ENCODE measurements at places on chromosomes 5 and 9. TPM values are rescaled to one million over a fixed set of nuclear protein-coding genes. Genes with fewer than 3 reads are reported as not detected.

DNA sequence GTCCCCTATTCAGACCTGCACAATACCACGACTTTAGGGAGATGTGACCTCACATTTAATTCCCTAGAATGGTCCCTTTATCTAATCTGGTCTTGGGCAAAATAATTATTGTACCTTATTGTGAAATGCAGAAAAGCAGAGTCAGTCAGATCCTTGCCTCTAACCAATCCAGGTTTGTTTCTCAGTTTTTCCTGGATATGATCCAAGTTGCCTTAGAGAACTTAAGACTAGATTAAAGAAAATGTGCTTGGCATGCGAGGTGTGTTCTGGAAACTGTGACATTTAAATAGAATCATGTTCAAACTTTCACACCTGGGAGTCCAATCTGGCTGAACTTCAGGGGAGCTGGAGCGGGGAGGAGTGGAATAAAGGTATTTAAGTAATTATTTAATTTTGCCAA, 696.2 kb downstream of the DNAH5 start:
- no peak for DNase-seq

DNA sequence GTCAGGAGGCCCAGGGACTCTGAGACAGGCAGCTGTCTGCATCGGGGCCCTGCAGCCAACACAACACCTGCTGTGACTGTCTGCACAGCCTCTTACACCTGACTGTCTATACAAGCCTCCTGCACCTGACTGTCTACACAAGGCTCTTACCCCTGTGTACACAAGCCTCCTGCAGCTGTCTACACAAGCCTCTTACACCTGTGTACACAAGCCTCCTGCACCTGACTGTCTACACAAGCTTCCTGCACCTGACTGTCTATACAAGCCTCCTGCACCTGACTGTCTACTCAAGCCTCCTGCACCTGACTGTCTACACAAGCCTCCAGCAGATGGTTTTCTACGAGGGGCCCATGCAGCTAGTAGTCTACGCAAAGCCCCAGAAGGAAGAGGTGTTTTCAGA, 18.6 kb downstream of the IRX2 start:
- DNase-seq, result no peak

- no peak for DNase-seq
These were observed 21.9 kb downstream of the NIM1K start for GRCh38 chr5:43213951-43214350.

GRCh38 chr5:5437227-5438172, 15.0 kb downstream of the ICE1 start:
- no peak for DNase-seq

- DNase-seq, result peak; percentile 61
These were observed 26.5 kb downstream of the ELAVL2 start for GRCh38 chr9:23799521-23799920.

DNA sequence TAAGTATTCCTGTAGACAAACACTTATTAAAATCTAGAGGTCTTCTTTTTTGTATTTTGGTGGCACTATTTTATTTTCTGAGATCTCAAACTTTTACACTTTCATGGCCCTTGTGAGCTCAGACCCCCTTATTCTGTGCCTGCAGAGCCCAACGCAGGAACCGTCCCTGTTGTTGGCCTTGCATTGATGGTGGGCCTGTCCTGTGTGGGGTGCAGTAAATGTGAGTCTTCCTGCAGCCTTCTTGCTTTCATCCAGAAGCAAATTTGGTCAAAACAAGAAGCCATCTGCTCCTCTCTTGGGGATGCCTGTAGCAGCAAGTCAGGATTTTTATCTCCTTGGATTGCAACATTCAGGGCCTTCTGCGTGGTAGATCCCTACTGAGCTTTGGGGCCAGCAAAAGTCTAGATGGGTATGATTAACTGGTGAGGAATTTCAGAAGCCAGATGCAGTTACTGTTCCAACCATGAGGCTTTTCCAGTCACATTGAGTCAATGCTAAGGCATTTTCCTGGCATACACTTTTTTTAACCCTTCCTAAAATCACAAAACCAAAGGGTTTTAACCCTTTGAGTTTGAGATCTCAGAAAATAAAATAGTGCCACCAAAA, 31.7 kb downstream of the BASP1 start:
- DNase-seq, result no peak

DNA sequence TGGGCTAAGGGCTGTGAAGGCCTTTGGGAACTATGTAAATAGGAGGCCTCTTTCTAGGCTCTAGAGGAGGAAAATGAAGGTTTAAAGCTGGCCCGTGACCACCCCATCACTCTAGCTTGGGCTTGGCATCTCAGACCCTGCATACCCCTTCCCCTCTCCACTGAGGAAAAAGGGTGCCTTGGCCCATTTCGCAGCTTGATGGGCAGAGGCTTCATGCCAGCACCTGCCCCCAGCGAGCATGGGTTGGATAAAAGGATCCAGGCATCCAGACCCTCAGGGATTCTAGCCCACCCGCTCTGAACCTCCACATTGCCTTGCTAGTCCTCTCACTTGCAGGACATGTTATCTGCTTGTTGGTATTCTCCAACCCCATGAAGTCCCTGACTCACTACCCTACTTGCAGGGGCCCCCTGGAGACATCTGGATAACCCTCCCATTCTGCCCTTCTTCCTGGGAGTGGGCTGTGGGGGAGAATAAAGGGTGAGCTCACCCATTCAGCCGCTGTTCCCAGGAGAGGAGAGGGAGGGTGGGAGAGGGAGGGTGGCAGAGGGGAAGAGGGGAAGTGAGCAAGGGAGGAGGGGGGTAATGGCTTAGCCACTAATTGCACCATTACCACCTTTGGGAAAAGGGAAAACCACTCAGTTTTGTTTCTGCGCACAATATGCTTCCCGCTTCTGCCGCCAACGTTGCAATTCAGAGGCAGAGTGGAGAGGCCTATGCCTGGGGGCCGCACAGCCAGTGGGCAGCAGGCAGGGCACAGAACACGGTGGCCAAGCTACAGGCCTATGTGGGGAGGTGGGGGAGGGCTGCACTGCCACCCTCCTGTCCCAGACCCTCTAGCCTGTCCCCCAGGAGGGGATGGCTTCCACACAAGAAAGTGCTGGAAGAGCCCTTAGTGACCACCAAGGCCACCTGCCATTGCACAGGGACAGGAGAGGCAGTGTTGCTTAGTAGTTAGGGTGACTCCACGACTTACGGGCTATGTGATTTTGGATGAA, 2.1 kb upstream of the CAMK2A start:
- no peak for DNase-seq

- no peak for DNase-seq
These were observed 234.9 kb upstream of the ACTBL2 start for GRCh38 chr5:57717555-57717954.

DNA sequence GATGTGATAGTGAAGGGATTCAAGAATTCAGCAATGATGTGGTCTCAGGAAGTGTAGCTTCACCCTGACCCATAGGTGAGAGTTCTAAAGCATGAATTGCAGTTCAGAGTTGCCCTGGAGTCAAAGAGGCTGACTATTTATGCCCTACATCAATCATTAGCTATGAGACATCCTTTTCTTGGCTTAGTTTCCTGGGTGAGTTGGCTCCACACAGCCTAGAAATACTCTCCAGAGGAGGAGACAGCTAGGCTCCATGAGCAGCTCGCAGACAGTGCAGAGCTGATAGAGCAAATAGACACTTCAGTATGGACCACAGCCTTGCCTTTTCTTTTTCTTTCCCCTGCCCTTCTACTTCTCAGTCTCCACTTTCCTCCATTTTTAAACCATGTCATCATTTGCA, 1651.8 kb downstream of the MAT2B start:
- no peak for DNase-seq

DNA sequence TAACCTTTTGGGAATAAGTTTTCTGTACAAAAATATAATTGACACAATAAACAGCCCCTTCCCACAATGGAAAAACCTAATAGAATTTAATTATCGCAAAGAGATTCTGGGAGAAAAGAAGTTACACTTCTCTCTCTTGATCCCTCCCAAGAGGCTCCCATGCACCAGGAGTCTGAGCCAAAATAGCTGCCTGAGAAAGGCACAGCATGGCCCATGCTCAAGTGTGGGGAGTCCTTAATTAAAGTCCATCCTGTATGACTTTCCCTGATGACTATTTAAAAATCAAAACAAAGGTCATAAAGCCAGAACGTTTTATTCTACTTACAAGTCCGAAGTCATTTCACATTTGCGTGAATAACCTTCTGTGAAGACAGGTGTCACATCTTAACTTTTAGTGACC, 155.1 kb downstream of the SPOCK1 start:
- DNase-seq, result no peak

DNA sequence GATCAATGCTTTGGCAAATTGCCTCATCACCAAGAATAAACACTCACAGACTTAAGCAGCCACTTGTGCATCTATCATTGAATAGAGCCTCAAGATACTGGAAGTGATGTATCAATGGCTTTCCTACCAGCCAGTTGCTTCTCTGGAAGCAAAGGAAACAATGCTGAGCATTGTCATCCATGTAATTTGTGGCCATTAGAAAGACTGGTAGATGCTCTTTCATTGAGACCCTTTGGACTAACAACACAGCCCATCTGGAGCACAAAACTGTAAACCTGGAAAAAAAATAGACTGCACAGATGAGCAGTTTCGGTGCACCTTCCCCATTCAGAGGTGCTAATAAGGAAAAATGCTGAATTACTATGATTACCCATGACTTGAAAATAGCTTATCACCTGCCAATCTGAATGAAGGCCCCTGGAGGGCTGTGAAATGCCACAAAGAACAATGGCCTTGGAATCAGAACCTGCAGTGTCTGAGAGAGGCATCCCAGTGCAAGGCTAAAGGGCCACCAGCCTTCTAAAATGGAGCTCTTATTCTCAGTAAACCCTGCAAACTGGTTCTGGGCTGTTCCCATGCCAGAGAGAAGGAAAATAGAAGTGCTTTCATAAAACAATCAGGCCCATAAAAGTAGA, 127.5 kb downstream of the RFK start:
- DNase-seq, result peak; percentile 73

GRCh38 chr5:86155796-86156195, 461.9 kb upstream of the COX7C start:
- no peak for DNase-seq

DNA sequence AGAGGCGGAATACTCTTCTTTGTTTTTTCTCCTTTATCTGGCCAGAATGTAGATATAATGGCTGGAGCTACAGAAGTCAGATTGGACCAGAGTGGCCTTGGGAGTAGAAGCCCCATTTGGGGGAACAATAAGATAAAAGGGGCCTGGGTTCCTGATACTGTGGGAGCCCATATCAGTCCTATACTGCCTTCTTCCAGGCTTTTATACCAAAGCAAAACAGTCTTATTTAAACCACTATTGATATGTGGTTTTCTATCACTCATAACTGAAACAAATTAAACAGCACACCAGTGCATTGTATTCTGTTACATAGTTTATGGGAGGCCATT, 14.3 kb downstream of the SPAAR start:
- DNase-seq, result no peak

DNA sequence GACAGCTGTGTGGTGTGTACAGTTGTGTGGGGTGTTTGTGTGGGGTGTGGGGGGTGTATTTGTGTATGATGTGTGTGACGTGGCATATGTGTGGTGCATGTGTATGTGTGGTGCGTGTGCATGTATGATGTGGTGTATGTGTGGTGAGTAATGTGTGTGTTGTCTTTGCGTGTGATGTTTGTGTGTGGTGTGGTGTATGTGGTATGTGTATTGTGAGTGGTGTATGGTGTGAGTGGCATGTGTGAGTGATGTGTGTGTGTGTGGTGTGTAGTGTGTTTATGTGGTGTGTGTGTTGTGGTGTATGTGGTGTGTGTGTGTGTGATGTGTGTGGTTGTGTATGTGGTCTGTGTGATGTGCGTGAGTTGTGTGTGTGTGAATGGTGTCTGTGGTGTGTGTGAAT, 191.1 kb downstream of the MELK start:
- DNase-seq, result no peak

- no peak for DNase-seq
These were observed 9.4 kb downstream of the FSTL4 start for GRCh38 chr5:133602835-133603380.

- no peak for DNase-seq
These were observed 43.8 kb downstream of the ACTL7B start for GRCh38 chr9:108811944-108812343.

- no peak for DNase-seq
These were observed 91.3 kb downstream of the SYK start for GRCh38 chr9:90892918-90893317.

DNA sequence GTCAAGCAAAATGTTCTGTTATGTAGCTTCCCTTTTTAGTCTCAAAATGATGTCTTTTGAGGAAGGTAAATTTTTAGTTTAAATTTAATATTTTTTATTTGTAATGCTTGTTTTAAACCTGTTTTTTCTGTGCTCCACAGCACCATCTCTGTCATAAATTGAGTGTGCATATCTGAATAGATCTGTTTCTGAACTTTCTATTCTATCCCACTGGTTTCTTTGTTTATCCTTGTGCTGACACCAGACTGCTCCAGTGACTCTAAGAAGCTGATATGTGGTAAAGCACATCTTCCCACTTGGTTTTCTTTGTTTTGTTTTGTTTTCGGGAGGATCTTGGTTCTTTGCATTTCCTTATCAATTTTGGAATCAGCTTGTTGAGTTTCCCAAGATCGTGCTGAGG, 7.1 kb upstream of the RNF145 start:
- no peak for DNase-seq

GRCh38 chr5:131795879-131796792, 681 bp downstream of the FNIP1 start:
- peak; percentile 75 for DNase-seq

DNA sequence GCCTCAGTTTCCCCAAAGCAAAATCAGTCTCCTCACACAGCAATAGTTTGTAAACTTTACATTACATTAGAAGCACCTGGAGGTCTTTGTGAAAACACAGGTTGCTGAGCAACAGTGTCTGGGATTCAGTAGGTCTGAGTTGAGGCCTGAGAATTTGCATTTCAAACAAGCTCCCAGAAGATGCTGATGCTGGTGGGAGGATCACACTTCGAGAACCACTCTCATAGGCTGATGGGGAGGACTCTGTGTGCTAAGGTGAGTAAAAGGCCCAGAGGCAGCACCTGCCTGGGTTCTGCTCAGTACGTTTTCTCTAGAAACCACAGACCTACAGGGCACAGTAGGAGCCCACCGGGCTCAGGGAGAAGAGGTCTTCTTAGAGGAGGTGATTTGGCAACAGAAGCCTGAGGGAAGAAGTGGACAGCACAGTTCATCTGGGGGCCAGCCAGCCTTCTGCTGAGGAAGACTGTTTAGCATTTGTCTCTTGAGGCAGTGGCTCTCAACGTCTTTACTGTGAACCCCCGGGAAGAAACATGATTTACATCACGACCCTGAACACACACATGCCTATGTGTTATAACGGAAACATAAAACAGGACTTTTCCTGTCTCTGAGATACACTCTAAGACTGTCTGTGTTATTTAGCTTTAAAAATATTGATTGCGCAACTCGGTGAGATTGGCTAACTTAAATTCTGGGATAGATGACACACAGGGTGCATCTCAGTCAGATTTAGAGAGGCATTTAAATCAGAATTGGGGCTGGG, 24.8 kb upstream of the DENND1A start:
- DNase-seq, result no peak

GRCh38 chr9:91734371-91734981, 215.6 kb downstream of the ROR2 start:
- DNase-seq, result peak; percentile 61

The MAPKAP1 gene
- total RNA-seq, result 56.6 TPM

The SPATA31C1 gene
- total RNA-seq, result not detected

The BARHL1 gene
- 3.1 TPM for total RNA-seq

The SLC6A18 gene
- not detected for total RNA-seq

The PLGRKT gene
- 38.4 TPM for total RNA-seq

The HINT1 gene
- total RNA-seq, result 300 TPM

The INSL6 gene
- total RNA-seq, result not detected

The PCDHGB4 gene
- 14.9 TPM for total RNA-seq

The CYLC2 gene
- not detected for total RNA-seq

The IL7R gene
- total RNA-seq, result not detected
